Panc1 (cell line): ENCODE measurements at places on chromosomes 16 and 17. TPM values are rescaled to one million over a fixed set of nuclear protein-coding genes. Genes with fewer than 3 reads are reported as not detected.
A peak's percentile ranks its signal among the peaks of the same experiment; 100 is the strongest.

Gene PRDM7
- total RNA-seq, result not detected

Gene POLR3E
- 45.2 TPM for total RNA-seq

Gene CCDC78
- 18.2 TPM for total RNA-seq

DNA sequence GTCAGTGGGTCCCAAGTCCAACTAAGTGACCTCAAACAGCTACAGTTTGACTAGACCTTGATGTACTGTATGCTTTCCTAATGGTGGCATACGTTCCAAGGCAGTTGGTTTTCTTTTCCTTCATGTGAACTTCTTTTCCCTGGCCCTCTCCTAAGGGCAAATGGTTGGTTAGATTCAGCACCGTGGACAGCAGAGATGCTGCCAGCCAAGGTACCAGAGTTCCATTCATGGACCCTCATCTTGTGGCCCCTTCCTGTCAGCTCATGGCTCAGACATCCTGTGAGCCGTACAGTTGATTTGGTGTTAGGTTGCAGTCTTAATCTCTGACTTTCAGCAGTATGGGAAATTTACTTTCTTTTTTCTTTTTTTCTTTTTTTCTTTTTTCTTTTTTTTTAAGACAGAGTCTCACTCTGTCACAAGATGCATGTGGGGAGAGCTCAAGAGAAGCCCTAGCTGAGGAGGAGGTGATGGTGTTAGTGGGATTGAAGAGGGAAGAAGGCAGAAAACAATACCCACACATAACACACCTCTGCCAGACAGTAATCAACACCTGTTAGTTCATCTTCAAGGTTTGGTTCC, 122.4 kb downstream of the USP31 start:
- no peak overlapping the region for H3K4me3 ChIP-seq
- DNase-seq, result no peak
- H3K27me3 ChIP-seq, result peaks cover 20% of the 10 kb centered on the region
- no peaks in the 10 kb centered on the region for H3K4me1 ChIP-seq
- H3K36me3 ChIP-seq, result no peaks in the 10 kb centered on the region
- H3K27ac ChIP-seq, result no peak overlapping the region

GRCh38 chr17:50931144-50931908, 65.2 kb upstream of the TOB1 start:
- DNase-seq, result no peak
- H3K4me1 ChIP-seq, result 0 out of 2 replicates have a peak, but pooled peaks cover 5% of the 10 kb centered on the region
- peak overlapping the region; percentile 55 for H3K4me3 ChIP-seq

DNA sequence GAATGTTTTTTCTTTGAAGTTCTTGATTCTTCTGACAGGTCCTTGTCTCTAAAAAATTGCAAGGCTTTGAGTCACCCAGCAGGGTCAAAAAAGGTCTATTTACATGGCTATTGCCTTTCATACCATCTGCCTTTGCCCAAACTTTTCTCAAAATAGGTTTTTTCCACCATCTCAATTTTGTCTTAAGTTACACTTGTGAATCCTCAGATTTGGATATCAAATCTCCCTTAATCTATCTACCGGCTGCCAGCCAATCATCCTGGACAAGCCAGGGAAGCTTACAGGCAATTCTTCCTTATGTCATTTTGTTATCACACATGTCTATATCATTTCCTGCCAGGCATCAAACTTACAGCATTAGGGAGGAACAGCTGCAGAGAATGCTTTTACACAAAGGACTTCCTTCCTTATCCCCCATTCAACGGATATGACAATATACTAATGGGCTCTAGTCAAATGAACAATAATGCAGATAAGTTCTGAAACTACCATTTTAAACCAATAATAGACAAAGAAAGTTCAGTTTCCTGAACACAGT, 104.1 kb upstream of the CORO6 start:
- no peak overlapping the region for H3K27ac ChIP-seq
- no peak for DNase-seq
- H3K27me3 ChIP-seq, result no peaks in the 10 kb centered on the region
- 0 out of 2 replicates have a peak, but pooled peaks cover under 1% of the 10 kb centered on the region for H3K4me1 ChIP-seq
- no peak overlapping the region for H3K4me3 ChIP-seq
- no peaks in the 10 kb centered on the region for H3K36me3 ChIP-seq

DNA sequence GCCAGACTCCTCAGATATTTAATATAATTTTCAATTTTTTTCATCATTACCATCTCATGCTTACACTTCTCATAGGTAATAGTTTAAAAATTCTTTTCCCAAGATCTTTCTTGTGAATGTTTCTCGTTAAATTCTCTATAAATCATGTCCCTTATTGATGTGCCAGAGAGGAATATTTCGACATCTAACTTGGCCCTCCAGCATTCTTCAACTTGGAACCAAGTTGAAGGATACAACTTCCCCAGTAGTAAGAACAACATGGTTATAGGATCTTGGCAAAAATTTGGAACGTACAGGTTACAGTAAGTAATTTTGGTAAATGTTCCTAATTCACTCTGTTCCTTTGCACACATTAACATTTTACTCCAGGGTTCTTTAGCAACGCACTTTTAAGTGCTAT, 731.8 kb downstream of the CDH11 start:
- no peak for DNase-seq
- H3K4me3 ChIP-seq, result no peak overlapping the region
- H3K36me3 ChIP-seq, result no peaks in the 10 kb centered on the region
- H3K27me3 ChIP-seq, result no peaks in the 10 kb centered on the region

DNA sequence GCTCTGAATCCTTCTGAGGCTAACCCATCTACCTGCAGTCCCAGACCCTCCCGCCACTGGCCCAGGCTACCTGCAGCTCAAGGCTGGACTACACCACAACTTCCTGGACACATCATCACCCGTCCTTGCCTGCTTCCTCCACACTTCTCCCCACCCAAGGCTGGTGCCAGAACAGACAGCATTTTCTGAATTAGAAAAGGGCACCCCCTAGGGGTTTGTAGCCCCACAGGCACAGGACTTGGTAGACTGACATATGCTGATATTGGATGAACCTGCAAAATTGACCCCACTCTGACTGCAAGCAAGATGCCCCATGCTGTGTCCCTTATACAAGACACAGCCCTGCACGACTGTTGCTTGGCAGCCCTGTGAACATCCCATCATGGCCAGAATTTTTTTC, 271.5 kb upstream of the C16orf82 start:
- H3K27ac ChIP-seq, result no peak overlapping the region
- H3K27me3 ChIP-seq, result no peaks in the 10 kb centered on the region
- no peak overlapping the region for H3K4me3 ChIP-seq
- DNase-seq, result no peak
- no peaks in the 10 kb centered on the region for H3K4me1 ChIP-seq
